T-helper 1 cell treated with Interleukin-12 subunit alpha and Interleukin-12 subunit beta and Interleukin-4 antibody, amounts not matched to agents 30 ng/mL and 1 ng/mL, for 36 hours (primary cell): ENCODE measurements at places on chromosomes 13 and 19. TPM values are rescaled to one million over a fixed set of nuclear protein-coding genes. Genes with fewer than 3 reads are reported as not detected.

The PRR12 gene
- total RNA-seq, result 41.8 and 42.2 TPM in 2 replicates

The F7 gene
- total RNA-seq, result not detected in 2 replicates

The POSTN gene
- not detected in 2 replicates for total RNA-seq

The TEX26 gene
- not detected in 2 replicates for total RNA-seq

The TNFSF9 gene
- total RNA-seq, result 5.8 TPM in 2 replicates

The LHB gene
- not detected in 2 replicates for total RNA-seq

The KIR2DL4 gene
- total RNA-seq, result not detected in 2 replicates

The ZNF90 gene
- 4.1 TPM in 2 replicates for total RNA-seq

The WDR62 gene
- total RNA-seq, result 20.3 and 21.7 TPM in 2 replicates

The LRRC8E gene
- not detected in 2 replicates for total RNA-seq

The TEKTIP1 gene
- total RNA-seq, result 5.0 and 7.6 TPM in 2 replicates

The GDF15 gene
- 0.78 TPM in 1 of 2 replicates, not detected in the other for total RNA-seq

The FGF9 gene
- total RNA-seq, result 0.20 TPM in 1 of 2 replicates, not detected in the other

The WTIP gene
- 0.27 and 0.37 TPM in 2 replicates for total RNA-seq
